Uterus (tissue), 4 donors: ENCODE measurements at places on chromosomes 7 and 10.

DNA sequence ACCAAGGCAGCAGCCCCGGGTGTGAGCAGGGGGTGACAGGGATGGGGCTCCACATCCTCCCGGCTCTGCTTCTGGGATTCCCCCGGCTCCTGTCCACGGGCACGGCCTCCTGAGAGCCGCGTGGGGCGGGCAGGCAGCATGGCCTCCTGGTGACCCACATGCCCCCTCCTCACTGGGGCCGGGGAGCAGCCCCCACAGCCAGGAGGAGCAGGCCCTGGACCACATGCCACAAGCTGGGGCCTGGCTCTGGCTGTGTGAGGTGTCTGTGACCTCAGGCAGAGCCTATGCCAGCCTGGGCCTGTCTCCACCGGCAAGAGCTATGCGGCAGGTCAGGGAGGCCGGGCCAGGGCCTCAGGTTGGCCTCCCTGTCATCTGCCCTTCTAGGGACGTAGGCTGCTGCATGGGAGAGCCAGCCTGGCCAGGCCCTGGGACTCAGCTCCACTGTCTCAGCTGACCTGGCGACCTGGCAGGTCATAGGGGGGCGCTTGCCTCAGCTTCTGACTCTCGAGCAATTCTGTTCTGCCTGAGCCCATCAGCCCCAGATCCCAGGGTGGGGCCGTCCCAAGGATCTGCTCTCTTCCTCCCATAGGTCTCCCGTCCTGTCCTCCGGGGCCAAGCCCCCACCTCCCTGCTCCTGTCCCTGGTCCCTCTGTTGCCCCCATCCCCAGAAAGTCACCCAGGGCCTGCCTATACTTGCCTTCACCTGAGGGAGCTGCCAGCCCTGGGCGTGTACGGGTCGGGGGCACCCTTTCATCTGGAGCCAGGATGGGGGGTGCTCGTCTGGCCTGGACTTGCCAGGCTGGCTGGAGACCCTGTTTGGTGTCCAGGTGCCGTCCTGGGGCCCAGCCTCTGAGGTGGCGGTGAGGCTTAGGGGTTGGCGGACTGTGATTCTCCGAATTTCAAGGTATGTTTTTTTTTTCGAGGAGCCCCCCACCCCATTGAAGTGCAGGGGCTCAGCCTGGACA lies 3.9 kb upstream of the TMEM184A start:
- H3K27ac ChIP-seq: no peak overlapping the region
- H3K4me3 ChIP-seq: no peak overlapping the region
- H3K36me3 ChIP-seq: no peaks in the 10 kb centered on the region
- H3K27me3 ChIP-seq: no peaks in the 10 kb centered on the region
- DNase-seq: no peak

DNA sequence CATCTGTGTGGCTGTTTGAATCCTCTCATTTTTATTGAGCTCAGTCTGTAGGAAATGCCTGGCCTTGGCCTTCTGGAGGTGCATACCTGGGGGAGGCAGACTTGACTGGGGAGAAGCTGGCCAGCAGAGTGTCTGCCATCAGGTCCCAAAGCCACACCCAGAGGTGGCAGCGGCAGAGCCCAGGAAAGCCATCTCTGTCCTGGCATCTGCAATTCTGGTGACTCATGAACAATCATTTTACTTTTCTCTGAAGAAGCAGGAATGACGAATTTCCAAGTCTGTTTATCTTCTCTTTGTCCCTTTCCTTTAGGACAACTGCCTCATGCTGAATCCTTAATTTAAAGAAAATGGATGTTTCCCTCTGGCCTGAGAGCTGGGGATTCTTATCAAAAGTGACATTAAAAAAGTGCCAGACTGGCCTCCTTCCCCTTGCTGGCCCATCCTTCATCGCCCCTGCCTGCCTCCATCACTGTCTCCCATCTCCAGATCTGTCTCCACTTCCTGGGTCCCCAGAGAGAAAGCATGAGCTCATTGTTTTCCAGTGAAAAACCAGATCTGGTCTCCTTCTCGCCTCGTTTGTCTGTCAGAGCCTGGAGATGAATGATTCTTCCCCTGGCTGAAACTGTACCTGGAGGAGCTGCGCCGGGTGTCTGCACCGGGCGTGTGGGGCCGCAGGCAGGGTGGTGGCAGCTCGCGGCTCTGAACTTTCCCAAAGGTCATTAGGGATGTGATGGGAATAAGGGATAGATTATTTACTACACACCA lies 124.5 kb downstream of the TMEM178B start:
- no peak overlapping the region for H3K4me3 ChIP-seq
- H3K36me3 ChIP-seq: no peaks in the 10 kb centered on the region
- DNase-seq: no peak
- H3K27me3 ChIP-seq: no peaks in the 10 kb centered on the region

GRCh38 chr10:71829171-71829570 lies 21.9 kb downstream of the PSAP start:
- H3K4me1 ChIP-seq: no peaks in the 10 kb centered on the region
- no peak overlapping the region for H3K4me3 ChIP-seq
- H3K36me3 ChIP-seq: no peaks in the 10 kb centered on the region
- H3K27me3 ChIP-seq: no peaks in the 10 kb centered on the region
- DNase-seq: no peak

DNA sequence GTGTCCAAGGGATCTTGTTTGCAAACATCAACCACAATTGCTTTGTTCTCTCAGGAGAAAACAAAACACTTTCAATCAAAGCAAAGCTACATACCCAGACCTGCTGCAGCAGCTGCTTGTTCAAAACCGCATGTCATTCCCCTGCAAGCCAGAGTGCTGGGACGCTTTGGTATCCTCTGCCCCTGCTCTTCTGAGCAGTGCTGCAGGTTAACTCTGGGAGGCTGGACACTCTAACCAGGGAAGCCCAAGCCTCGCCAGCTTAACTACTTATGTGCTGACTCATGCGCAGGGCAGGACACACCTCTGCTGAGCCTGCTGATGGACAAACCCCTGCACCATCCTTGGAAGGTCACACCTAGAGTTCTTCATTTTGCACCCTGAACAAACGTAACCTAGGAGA lies 28.2 kb upstream of the ASAH2 start:
- no peaks in the 10 kb centered on the region for H3K4me1 ChIP-seq
- H3K27me3 ChIP-seq: no peaks in the 10 kb centered on the region
- DNase-seq: no peak
- no peak overlapping the region for H3K27ac ChIP-seq

DNA sequence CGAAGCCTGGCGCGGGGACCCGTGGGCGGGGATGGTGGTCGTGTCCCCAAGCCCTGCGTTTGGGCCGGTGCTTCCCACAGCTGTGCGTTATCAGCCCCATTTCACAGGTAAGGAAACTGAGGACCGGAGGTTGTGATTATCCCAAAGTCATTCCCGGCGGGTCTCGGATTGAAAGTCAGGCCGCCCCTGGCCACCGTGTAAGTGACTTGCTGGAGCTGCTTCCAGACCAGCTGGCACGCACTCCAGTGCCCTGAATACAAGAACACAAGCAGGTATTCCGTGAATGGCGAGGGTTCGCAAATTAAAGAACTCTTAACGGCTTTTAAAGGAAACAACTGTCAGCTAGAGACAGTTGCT lies 675 bp upstream of the ATE1 start:
- H3K27ac ChIP-seq: peak overlapping the region; percentile 96
- H3K36me3 ChIP-seq: no peaks in the 10 kb centered on the region
- DNase-seq: no peak
- H3K27me3 ChIP-seq: no peaks in the 10 kb centered on the region
- H3K4me1 ChIP-seq: no peaks in the 10 kb centered on the region

GRCh38 chr7:158077934-158078910 lies 509.4 kb downstream of the PTPRN2 start:
- no peak overlapping the region for H3K27ac ChIP-seq
- no peaks in the 10 kb centered on the region for H3K27me3 ChIP-seq
- no peaks in the 10 kb centered on the region for H3K4me1 ChIP-seq
- H3K36me3 ChIP-seq: no peaks in the 10 kb centered on the region
- DNase-seq: no peak

DNA sequence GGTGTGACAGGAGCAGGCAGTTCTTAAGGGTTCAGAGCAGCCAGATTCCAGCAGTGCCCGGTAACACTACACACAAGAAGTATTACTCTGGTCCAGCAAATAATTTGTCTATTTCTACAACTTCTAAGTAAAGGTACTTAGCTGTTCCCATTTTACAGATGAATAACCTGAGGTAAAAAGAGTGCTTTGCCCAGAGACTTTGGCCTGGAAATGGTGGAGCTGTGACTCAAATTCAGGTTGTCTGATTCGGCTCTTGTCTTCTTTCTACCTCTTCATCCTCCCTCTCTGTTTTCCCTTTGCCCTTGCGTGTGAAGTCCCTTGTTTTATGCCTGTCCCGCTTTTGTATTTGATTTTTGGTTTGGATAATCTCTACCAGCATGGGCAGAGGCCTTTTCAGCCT lies 17.1 kb downstream of the SFRP5 start:
- H3K36me3 ChIP-seq: no peaks in the 10 kb centered on the region
- H3K27ac ChIP-seq: no peak overlapping the region
- H3K27me3 ChIP-seq: no peaks in the 10 kb centered on the region
- DNase-seq: no peak
- H3K4me3 ChIP-seq: no peak overlapping the region
- H3K4me1 ChIP-seq: no peaks in the 10 kb centered on the region

GRCh38 chr7:128266529-128266882 lies 25.4 kb downstream of the LEP start:
- H3K4me1 ChIP-seq: peaks cover 6% of the 10 kb centered on the region
- no peak for DNase-seq
- H3K36me3 ChIP-seq: no peaks in the 10 kb centered on the region
- H3K27me3 ChIP-seq: no peaks in the 10 kb centered on the region
- no peak overlapping the region for H3K4me3 ChIP-seq
